ENCODE measurements at places on chromosomes 7 and 10.

DNA sequence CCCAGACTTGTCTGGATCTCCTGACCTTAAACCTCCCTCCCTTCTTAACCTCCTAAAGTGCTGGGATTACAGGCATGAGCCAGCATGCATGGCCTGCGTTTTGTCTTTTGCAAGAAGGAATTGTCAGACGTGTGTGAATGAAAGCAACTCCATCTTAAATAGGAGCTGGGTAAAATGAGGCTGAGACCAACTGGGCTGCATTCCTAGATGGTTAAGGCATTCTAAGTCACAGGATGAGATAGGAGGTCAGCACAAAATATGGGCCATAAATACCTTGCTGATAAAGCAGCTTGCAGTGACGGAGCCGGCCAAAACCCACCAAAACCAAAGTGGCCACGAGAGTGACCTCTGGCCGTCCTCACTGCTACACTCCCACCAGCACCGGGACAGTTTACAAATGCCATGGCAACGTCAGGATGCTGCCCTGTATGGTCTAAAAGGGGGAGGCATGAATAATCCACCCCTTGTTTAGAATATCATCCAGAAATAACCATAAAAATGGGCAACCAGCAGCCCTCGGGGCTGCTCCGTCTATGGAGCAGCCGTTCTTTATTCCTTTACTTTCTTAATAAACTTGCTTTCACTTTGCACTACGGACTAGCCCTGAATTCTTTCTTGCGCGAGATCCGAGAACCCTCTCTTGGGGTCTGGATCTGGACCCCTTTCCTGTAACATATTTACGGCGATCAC, 41.2 kb upstream of the SDK1 start:
- no peak for DNase-seq

DNA sequence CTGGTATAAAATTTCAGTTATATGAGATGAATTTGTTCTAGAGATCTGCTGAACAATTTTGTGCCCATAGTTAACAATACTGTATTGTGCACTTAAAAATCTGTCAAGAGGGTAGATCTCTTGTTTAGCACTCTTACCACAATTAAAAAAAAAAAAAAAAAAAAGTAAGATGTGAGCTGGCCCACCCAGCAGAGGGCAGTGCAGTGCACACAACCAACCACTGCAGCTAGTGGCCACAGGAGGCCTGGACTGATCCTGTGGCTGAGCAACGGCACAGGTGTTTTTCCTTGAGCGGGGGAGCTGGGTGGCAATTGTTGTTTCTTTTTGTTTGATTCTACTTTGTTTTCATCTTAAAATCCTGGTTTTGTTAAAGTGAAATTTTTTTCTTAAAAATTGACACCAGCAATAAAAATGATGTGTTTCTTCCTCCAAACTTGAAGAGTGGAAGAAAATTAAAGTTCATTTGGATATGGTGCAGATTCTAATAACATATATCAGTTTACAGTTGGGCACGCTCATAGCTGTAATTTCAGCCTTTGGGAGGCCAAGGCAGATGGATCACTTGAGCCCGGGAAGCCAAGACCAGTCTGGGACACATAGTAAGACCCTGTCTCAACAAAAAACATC, 171.1 kb upstream of the TBX20 start:
- DNase-seq: peak; percentile 13

DNA sequence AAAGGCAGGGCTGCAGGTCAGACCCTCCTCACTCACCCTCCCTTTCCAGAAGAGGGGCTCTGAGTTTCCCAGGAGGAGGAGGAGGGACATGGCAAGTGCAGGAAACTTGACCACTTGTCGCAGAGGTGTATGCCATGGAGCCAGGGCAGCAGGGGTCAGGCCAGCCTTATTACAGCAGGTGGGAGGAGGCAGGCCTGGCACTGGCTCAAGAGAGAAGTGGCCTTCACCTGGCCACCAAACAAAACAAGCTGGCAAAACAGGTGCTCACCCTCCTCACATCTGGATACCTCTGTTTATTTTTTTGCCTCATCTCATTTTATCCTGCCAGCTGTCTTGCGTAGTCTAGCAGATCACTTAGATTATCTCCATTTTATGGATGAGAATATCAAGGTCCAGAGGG, 12.5 kb downstream of the COL13A1 start:
- no peak for DNase-seq

DNA sequence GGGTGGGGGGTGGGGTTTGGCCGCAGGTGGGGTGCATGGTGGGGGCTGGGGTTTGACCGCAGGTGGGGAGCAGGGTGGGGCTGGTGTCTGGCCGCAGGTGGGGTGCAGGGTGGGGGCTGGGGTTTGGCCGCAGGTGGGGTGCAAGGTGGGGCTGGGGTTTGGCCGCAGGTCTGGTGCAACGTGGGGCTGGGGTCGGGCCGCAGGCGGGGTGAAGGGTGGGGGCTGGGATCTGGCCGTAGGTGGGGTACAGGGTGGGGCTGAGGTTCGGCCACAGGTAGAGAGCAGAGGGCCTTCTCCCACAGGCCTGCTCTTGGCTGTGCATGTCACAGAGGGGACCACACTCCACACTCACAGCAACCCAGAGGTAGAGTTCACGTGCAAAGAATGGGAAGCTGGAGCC, 586.6 kb downstream of the PTPRN2 start:
- DNase-seq: no peak

DNA sequence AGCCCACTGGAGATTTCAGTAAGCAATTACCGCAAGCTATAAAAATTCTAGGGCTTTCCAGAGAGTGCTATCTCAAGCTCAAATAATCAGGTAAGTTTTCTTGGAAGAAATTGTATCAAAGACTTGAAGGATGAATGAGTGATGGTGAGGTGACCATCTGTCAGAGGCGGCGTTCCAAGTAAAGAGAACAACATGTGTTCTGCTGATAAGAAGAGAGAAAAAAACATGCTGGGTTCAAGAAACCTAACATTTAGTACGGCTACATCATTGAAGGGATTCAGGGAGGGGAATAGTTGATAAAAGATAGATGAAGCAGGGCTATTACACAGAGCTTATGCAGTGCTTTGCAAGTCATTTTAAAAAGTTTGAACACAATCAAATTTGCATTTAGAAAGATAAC, 100.7 kb downstream of the GNAI1 start:
- DNase-seq: no peak

DNA sequence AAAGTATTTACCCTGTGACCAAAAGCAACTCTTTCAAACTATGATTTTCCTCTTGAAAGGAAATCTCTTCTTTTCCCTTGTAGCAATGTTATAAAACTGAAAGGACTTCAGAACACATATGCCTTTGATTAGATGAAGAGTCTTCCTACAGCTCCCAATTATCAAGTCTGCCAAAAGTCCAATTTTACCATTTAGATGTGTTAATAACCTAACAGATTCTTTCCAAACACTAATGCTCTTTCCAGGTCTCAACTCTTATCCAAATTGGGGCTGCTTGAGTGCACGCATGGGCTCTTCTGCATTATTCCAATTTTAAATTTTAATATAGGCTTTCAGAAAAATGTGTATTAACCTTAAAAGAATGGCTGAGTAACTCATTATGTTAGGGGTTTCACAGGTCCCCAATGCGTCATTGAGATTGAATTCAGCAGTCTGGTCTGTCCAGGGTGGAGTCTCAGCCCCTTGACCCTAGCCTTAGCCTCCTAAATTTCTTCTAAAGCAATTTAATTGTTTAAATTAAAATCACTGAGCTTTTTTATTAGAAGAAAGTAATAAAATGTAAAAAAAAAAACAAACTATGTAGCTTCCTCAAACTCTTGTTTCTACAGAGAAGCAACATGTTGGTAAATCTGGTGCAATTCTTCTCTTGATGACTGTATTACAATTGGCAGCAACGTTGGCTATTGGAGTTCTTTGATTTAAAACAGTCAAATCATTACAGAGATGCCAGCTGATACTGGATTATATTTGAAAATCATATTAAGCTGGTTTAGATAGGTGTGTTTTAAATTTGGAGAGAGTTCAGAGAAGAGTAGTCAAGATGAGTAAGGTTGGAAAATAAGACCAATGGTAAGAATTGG, 170.4 kb downstream of the DKK1 start:
- DNase-seq: no peak

DNA sequence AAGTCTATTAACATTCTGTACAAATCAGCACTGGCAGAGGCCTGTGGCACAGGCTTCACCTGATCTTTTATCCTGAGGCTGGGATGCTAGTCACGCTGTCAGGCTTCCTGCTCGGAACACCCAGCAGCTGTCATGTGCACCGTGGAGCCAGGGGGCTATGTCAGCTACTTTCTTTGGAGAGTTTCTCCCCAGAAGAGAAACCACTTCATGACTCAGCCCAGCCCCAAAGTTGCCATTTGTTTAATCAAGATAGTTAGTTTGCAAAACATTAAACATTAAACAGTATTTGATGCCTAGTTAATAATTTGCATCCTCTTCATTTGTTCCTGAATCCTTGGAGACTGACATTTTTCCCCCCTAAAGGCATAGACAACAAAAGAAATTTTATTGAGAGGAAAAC, at the start of gene HABP2:
Gene HABP2 (plus strand): TSS at position 353 of the 400 bp plus-strand sequence. CDS start 69 bp downstream, outside the sequence.
- no peak for DNase-seq

- no peak for DNase-seq
Observed at GRCh38 chr7:69698109-69698825, 100.0 kb downstream of the AUTS2 start.

- DNase-seq: no peak
Observed at GRCh38 chr10:102433619-102434046, 1.3 kb upstream of the CUEDC2 start.

- no peak for DNase-seq
Observed at GRCh38 chr10:61169294-61169693, 225.3 kb upstream of the RHOBTB1 start.

GRCh38 chr7:111408724-111409123, 153.6 kb downstream of the IMMP2L start:
- DNase-seq: no peak

- no peak for DNase-seq
Observed at GRCh38 chr10:115985786-115986185, 287.2 kb downstream of the GFRA1 start.

DNA sequence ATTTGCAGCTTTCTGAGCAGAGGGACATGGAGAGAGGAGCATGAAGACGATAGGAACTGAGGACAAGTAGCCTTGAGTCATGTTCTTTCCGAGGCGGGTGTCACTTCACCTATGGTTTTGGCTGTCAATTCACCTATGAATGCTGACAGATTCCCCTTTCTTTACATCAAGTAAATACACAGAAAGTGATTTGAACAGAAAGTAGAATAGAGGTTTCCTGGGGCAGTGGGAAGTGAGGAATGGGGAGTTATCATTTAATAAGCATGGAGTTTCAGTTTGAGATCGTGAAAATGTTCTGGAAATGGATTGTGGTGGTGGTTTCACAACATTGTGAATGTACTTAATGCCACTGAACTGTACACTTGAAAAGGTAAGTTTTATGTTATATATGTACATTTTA, 138.4 kb upstream of the MDFIC start:
- no peak for DNase-seq

DNA sequence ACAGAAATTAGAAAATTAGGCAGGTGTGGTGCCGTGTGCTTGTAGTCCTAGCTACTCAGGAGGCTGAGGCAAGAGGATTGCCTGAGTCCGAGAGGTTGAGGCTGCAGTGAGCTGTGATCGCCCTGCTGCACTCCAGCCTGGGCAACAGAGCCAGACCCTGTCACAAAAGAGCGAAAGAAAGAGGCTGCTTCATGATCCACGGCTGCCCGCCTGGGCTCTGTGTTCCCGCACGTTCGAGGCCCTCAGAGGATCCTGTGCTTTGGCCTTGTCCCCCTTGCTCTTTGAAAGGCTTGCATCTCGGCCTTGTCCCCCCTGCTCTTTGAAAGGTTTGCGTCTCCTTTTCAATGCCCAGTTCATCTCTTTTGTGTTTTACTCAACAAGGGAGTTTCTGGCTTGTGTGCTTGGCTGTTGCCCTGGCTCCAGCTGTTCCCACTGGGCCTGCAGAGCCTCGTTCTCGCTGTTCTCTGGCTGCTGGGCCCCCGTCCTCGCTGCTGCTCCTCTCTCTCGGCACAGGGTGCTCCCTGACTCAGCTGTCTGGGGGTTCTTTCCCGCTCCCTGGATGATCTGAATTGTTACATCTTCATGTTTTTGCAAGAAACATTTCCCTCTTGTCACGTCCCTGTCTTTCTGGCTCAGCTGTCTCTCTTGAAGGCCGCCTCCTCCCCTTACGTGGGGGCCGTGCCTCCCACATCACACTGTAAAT, 45.1 kb upstream of the INPP5A start:
- DNase-seq: no peak

DNA sequence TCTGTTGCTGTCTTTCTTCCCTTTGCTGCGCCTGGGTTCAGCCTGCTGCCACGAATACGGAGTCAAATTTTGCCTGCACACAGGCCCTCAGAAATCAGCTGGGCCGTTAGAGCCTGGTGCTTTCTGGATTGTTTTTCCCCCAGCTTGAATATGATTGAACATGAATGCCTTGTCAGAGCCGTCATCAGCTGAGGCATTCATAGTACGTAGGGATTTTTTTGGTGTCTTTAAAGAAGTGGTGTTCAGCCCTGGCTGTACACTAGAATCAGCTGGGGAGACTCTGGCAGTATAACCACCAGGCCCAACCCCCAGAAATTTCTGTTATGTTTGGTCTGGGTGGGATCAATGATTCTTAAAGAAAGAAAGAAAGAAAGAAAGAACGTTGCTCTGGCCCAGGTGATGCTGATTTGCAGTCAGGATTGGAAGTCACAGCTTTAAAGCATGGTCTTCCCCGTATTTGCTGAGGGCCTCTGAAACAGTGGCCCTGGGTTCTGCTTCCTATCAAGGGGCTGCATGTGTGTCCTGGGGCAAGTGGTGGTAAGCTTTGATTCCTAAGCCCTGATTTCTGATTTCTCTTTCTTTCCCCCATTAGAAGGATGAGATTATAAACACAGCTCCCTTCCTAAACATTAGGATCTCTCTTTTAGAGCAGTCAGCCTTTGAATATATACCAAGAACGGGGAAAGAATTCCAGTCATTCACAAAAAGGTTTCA, 24.7 kb downstream of the NUB1 start:
- DNase-seq: no peak

DNA sequence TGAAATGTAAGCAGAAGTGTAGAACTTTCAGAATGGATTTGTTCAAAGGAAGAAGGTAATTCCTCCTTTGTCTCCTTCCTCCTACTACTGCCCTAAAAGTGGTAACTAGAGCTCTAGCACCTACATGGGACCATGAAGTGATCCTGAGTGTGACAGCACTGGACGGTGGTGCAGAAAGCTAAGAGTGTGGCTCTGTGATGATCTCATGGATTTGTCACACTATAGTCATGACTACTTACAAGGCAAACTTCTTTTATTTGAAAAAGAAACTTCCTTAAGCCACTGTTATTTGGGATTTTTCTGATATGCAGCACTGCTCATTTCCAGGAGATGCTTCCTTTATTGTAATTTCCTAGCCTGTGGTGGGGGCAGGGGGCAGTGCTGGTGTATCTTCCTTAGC, 5.8 kb upstream of the FHIP2A start:
- no peak for DNase-seq

GRCh38 chr10:82817676-82818422, 942.9 kb downstream of the NRG3 start:
- DNase-seq: no peak

- no peak for DNase-seq
Observed at GRCh38 chr10:52514481-52514880, 200.4 kb downstream of the DKK1 start.

All from activated T-helper 9 cell treated with anti-CD3 and anti-CD28 coated beads, Interleukin-2, amount 50 U/mL, for 16 hours (primary cell).